KBM-7 (cell line): ENCODE measurements at places on chromosomes 1 and 21.

DNA sequence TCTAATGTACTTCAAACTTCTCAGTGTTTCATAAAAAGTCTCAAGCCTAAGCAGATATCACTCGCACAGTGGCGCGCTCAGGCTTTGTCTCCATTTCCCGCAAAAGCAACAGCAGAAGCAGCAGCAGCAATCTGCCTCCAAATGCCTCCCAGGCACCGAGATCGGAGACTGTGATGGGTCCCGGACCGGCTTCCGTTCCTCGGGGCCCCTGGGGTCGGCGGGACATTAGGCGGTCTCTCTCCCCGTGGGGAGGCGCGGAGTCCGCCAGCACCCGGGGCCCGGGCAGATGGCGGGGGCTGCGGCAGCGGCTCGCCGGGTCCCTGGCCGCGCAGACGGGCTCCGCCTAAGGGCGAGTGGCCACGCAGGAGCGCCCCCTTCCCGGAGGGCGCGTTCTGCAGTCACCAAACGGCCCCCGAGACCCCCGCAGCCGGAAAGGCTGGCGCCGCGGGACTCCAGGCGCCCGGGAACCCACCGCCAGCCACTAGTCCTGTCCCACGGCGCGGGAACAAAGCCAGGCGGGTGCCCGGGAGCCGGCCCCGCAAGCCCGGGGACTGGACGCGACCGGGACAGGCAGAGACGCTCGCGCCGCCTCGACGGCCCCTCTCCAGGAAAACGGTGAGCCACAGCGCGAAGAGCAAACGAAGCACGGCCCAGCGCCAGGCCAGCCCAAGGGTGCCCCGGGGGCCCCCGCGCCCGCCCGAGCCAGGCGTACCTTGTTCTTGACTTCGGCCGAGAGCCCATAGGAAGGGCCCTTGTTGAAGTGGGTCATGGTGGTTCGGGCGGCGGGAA is 590 bp downstream of the CNN3 start:
- peak; percentile 61 for DNase-seq

DNA sequence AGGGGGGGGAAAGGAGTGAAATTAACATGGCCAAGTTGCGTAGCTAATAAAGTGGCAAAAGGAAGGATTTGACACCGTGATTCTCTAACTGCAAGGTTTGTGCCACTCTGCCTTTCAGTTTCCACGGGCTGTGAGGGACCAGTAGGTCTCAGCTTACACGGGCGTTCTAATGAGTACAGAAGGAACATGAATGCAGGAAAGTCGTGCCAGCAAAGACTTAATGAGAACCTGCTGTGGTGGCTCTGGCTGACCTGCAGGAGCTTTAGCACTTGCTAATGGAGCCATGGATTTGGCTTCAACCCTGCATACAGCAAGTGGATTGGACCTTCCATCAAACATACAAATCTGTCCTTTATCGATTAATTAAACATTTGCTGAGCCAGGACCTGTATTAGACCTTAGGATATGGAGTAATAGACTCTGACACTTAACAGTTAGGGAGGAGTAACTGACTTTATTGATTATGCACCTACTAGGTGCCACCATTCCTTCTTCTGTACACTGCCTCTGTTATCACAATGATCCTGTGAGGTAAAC is 15.1 kb upstream of the PITHD1 start:
- DNase-seq, result no peak

- no peak for DNase-seq
Measured at GRCh38 chr1:5009376-5010065, 355.1 kb downstream of the AJAP1 start.

- DNase-seq, result no peak
Measured at GRCh38 chr1:47650205-47650604, 212.4 kb downstream of the FOXD2 start.

- no peak for DNase-seq
Measured at GRCh38 chr21:37453350-37453749, 86.8 kb downstream of the DYRK1A start.

GRCh38 chr1:27789540-27790041 is 16.6 kb downstream of the STX12 start:
- peak; percentile 93 for DNase-seq

GRCh38 chr1:245074232-245074747 is 80.5 kb upstream of the KIF26B start:
- DNase-seq, result peak; percentile 40

GRCh38 chr1:232912845-232913580 is 37.4 kb upstream of the NTPCR start:
- no peak for DNase-seq

- no peak for DNase-seq
Measured at GRCh38 chr1:48738356-48738755, 38.3 kb downstream of the BEND5 start.

- DNase-seq, result no peak
Measured at GRCh38 chr1:220184506-220184905, 87.7 kb downstream of the RAB3GAP2 start.

DNA sequence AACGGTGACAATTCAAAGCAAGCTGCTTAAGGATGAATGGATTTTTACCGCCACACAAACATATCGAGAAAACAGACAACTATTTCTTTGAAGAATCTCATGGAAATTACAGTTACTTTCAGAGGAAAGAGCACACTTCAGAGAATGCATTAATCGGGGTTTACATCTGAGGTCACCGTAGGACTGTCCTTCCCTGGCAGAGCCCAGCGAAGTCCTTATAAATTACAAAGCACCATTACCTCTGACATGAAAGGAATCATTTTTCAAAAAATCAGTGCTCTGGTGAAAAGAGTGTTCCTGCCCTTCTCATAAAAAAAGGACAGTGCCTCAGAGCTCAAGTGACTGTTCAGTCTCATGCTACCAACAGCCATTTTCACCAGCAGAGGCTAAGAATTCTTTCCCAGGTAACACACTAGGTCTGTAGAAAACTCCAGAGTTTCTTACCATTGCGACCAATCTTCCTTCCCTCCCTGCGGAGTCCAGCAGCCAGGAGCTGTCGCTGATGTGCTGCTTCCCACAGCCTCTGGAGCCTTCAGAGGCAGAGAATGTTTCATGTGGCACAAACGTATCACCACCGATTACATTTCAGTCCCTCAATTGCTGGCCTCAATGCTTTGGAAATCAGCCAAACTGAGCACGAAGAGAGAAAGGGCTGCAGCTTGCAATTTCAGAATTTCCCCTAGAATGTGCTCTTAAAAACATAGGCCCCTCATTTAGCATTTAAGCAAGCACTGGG is 75.4 kb downstream of the PLD5 start:
- DNase-seq, result no peak

DNA sequence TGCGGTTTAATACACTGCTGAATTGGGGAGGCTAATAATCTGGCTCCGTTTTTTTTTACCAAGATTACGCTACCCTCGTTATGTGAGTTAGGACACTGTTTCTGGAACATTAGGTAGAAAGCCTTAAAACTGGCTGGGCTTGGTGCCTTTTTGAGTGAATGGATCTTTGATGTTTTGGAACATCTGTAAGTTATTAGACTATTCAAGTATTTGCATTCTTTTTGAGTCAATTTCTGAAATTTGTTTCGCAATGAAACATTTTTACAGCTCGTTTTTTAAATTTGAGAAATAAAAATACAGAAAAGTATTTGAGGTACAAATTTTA is 106.9 kb downstream of the LTN1 start:
- no peak for DNase-seq

- no peak for DNase-seq
Measured at GRCh38 chr1:165010418-165011070, 346.0 kb downstream of the LMX1A start.

- no peak for DNase-seq
Measured at GRCh38 chr1:116465845-116466685, 93.0 kb downstream of the ATP1A1 start.

GRCh38 chr1:116991918-116992317 is 9.6 kb upstream of the CD101 start:
- DNase-seq, result no peak

DNA sequence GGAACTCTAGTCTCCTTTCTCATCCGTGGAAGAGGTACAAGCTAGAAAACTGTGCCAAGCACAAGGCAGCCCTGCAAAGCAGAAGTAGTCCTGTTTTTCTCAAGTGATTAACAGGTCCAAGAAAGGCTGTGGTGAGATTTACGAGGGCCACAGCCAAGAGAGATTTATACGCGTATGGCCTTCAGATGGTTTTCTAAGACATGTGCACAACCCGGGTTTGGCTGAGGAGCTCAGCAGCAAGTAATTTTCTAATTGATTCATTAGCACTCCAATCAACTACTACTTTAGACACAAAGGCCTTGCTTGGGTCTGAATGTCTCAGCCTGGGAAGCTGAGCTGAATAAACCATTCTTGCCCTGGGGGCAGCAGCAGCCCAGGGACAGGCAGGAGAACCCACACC is 55.8 kb downstream of the SSBP3 start:
- DNase-seq, result peak; percentile 61

DNA sequence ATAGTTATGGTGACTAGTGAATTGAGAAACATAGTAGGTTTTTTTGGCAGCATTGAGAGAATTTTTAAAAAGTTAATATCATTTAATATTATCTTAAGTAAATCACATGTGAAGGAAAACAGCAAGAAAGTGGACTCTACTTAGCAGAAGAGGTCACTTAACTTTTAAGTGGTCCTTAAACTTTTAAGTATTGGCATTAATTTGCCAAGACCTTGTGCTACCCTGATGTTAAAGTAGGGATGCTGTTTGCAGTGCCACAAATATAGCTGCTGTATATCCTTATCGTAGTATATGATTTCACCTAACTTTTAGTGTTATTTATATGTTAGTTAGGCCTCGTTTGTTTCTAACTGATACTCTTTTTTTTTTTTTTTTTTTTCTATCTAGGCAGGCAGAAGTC is 40.2 kb downstream of the SMG7 start:
- DNase-seq, result no peak

GRCh38 chr1:116268211-116268610 is 104.8 kb upstream of the ATP1A1 start:
- DNase-seq, result peak; percentile 23

GRCh38 chr1:214977110-214977509 is 105.4 kb upstream of the KCNK2 start:
- DNase-seq, result no peak

- no peak for DNase-seq
Measured at GRCh38 chr1:67053535-67053784, 488 bp downstream of the SLC35D1 start.

DNA sequence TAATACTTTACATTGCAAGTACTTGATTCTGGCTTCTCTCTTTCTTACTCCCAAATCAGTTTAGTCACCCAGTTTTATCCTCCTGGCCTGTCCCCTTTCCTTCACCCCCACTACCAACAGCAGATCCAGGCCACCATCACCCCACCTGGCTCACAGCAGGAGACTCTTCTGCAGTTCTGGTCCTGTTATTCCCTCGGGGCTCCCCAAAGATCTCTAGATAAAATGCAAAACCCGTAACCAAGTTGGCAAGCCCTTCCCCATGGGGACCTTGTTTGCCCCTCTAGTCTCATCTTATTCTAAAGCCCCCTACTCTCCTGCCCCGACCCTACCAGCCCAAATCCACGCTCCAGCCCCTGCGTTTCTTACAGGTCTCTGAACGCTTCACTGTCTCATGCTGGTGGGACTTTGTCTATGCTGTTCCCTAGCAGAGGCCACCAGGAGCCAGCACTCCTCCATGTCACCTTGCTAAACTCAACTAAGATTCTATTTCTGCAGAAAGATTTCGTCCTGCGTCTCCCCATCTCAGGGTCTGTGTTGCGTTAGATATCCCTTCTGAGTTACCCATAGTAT is 4.0 kb downstream of the ABCG1 start:
- no peak for DNase-seq

- no peak for DNase-seq
Measured at GRCh38 chr1:162130308-162130707, 60.8 kb downstream of the NOS1AP start.

DNA sequence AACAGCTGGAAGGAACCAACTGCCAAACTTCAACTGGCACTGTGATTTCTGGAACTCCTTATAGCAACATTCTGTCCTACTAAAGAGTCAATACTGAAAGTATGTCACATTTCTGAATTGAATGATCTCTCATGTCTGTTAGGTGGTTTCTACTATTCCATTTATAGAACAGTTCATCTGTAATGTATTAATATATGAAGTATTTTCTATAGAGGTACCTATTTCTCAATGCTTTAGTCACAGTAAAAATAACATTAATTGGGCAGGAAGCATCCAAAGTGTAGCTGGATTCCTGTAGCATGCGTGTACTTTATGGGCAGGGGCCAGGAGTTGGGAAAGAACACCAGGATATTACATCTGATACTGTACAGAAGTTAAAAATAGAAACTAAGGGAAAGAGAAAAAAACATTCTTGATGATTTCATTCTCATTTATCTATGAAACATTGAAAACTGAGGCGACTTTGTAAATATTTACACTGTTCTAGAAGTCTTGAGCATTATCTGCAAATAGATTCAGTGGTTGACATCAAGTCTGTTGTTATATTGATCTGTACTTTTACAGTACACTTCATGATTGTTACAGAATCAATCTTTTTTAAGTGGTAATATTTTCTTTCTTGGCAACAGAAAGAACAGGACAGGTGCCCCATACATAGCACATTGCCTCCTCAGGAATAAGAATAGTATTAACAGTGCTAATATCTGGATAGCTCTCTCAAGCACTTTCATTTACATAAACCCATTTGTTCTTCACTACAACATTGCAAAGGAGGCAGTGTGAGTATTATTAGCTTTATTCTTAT is 6.2 kb upstream of the ZNF281 start:
- DNase-seq, result no peak

DNA sequence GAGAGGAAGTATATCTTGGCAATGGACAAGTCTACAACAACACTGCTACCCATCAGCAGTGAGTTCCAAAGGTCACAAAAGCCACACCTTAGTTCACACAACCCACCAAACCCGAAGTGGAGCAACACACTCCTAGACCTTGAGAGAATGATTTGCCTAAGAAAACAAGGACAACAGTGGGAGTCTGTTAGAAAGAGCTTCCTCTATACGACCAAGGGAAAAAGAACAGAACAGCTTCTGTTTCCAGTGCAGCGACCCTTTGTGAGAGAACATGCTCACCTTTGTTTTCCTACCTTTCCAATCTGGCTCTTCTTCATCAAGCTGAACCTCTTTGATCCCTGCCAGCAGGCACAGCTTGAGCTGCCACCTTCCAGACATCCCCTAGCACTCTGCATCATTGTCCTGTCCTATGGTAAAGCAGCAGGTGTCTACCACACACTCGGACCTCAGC is 56.7 kb upstream of the PALMD start:
- no peak for DNase-seq

GRCh38 chr1:57551476-57551875 is 127.6 kb upstream of the DAB1 start:
- DNase-seq, result no peak

- DNase-seq, result no peak
Measured at GRCh38 chr1:18645747-18646090, 15.1 kb downstream of the PAX7 start.
